Right atrium auricular region (tissue), 2 donors: ENCODE measurements at places on chromosomes 3 and 15.

DNA sequence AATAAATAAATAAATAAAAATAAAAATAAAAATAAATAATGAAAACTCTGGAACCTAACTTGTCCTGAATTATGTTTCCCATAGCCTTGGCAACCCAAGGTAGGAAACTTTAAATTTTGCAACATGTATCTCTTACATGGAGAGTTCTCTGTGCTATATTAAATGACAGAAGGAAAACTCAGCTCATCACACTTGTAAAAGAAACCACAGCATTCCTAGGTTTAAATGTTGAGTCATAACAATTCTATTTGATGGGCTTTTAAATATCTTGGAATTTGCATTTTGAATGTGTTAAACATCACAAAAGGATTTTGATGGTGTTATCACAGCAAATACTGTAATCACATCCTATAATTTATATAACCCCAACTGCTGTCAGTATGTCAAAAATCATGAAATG, 144.2 kb downstream of the LRTM1 start:
- no peaks in the 10 kb centered on the region for H3K36me3 ChIP-seq
- no peak overlapping the region for H3K4me3 ChIP-seq
- no peaks in the 10 kb centered on the region for H3K27me3 ChIP-seq

GRCh38 chr15:57637846-57638245, 46.1 kb downstream of the MYZAP start:
- peak overlapping the region; percentile 83 for H3K27ac ChIP-seq
- H3K4me3 ChIP-seq = no peak overlapping the region

DNA sequence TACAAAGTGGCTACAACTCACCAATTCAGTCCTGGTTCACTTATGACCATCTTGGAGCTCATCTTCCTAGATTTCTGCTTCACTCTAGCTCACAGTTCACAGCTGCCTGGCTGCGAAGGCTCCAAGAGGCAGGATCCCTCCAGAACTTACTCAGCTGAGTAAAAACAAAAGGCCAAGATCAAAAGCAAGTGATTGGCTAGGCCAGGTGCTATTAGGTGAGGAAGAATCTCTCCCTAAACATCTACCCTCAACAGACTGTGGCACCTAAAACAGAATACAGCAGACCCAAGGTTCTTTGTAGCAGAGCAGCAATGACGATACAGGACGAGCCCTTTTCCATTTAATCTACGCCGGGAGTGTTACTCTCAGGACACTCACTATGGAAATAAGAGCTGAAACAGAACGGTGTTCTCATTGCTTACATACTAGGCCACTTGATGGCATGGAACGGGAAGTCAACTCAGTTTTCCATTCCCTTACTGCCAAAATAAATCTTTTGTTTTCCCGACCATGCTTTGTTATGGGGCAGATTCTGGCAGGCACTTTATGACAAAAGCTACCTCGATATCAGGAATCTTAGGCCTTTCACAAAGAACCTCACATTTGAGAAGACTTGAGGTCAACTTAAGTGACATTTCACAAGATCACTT, 901 bp downstream of the ICE2 start:
- peak overlapping the region; percentile 94 for H3K27ac ChIP-seq
- DNase-seq = no peak
- H3K36me3 ChIP-seq = peaks cover 21% of the 10 kb centered on the region
- no peaks in the 10 kb centered on the region for H3K27me3 ChIP-seq

- H3K27me3 ChIP-seq = no peaks in the 10 kb centered on the region
- no peak overlapping the region for H3K27ac ChIP-seq
These were observed 36.2 kb downstream of the TOPAZ1 start for GRCh38 chr3:44277925-44278324.
